ENCODE measurements at places on chromosomes 7 and 10.
A peak's percentile ranks its signal among the peaks of the same experiment; 100 is the strongest.

DNA sequence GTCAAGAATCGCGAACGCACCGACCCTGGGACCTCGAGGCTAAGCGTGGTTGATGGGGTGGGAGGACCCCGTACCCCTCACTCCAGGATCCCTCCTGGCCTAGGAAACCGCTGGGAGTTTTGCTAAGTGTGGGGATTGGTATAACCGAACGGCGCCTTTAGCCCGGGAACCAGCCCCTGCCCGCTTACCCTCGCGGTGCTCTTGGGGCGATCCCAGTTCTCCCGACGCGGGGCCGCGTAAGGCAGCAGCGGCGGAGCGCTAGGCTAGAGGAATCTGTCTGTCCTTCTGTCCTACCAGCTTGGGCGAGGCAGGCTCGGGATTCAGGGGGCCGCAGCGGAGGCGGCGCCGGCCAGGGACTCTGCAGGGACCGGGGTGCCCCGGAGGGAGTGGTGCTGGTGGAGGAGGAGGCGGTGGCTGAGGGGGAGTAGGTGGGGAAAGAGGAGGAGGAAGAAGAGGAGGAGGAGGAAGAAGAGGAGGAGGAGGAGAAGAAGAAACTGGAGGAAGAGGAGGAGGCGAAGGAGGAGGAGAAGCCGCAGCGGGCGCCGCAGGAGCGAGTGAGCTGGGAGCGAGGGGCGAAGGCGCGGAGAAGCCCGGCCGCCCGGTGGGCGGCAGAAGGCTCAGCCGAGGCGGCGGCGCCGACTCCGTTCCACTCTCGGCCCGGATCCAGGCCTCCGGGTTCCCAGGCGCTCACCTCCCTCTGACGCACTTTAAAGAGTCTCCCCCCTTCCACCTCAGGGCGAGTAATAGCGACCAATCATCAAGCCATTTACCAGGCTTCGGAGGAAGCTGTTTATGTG lies 439 bp upstream of the EMX2 start:
- DNase-seq: no peak

DNA sequence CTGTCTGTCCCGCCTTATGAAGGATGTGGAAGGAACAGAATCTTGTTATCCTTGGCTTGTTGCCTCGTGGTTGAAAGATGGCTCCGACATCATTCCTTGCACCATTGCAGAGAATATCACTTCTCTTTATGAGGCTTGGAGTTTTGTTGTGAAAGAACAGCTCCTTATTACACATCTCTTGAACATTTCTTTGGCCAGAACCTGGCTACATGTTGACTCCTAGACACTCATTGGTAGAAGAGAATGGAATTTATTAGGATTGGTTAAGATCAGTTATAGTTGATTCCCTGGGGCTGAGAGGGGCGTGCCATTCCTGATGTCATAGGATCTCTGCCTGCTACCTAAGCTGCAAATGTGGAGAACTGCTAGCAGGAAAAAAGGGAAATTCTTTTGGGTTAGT lies 180.5 kb upstream of the CTBP2 start:
- DNase-seq: no peak

GRCh38 chr10:99506416-99506815 lies 26.3 kb upstream of the NKX2-3 start:
- no peak for DNase-seq

DNA sequence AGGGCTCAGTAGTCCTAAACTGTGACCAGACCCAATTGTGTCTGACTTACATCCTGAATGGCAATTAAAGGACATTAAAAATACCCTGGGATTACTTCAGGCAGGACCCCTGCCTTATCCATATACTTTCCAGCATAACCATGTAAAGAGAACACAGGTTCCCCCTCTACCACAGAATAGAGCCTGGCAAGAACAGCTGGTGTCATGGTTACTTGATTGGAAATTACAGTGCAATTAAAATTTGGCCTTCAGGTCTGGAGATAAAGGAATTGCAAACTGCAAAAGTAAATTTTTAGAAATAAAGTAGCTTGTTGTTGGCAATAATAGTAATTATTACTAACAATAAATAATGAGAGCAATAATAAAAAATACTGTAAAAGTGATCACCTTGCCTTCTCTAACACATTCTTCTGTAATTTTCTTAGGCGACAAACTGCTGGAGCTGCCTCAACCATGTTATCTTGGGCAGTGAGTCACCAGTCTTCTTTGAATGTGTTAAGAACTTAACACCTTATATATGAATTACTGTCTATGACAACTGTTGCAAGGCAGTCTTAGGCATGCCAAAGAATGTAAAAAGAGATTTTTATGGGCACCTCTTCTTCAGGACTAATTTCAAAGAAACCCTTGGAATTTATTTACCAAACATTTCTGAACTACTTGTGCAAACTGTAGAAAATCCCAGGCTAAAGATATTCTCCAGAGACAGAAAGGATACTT lies 53.7 kb downstream of the HIBADH start:
- DNase-seq: no peak

DNA sequence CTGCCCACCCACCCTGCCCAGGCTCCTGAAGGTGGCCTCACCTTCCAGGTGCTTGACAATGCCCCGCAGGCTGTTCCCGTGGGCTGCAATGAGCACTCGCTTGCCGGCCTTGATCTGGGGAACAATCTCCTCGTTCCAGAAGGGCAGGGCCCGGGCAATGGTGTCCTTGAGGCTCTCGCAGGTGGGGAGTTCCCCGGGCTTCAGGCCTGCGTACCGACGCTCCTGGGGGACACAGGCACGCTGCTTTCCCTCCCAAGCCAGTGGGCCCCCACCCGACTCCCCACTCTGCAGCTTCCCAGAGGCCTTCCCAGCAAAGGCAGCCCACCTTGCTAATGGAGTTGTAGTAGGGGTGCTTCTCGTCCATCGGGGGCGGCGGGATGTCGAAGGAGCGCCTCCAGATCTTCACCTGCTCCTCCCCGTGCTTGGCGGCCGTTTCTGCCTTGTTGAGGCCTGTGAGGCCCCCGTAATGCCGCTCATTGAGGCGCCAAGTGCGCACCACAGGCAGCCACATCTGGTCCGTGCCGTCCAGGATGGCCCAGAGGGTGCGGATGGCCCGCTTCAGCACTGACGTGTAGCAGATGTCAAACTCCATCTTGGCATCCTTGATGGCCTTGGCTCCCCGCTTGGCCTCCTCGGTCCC lies 456 bp downstream of the PGAM2 start:
- no peak for DNase-seq

GRCh38 chr7:18693406-18693805 lies 197.9 kb downstream of the HDAC9 start:
- DNase-seq: no peak

DNA sequence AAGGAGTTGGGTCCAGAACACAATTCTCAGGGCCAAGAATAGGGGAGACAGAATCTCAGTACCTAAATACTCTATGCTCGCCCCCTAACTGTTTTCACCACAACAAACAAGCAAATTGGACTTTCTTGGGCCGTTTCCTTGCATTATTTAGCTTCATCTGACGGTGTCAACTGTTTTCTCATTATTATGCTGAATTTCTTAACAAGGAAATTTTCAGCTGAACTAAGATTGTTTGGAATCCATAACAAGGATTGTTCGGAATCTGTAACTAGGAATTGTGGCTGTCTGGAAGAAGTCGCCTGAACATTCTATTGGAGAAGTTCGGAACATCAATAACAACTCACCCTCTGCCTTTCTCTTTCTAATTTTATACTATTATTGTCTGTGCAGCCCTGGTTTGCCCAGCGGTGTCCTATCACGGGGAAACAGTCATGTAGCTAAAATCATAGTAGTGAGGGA lies 15.5 kb upstream of the DLX6 start:
- DNase-seq: no peak

DNA sequence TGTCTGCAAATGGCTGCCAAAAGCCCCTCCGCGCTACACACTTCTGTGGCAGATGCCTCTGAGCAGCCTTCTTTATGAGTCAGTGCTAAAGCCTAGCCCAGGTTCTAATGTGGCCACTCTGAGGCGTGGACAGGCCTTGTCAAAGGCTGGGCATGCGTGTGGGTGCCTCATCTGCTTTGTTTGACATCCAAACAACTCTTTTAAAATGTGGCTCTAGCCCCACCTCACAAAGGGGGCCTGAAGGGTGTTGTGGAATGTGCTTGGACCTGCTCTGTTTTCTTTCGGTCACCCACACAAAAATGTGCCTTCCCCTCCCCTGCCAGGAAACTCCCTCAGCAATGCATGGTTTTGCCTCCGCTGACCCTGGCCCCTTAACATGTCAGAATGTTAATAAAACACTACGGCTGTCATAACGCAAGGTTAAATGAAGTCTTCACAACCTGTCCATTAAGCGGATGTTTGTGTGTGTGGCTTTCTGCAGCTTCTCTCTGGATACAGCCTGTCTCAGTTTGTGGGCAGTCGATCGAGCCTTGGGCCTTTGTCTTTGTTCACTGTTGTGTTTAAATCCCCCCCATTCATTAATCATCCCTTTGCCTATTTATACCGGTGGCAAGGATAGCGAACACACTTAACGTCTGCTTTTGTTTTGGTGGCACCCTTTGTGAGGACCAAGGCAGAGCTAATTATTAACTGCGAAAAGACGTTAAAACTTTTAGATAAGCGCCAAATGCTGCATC lies 718.9 kb downstream of the LRMDA start:
- no peak for DNase-seq

DNA sequence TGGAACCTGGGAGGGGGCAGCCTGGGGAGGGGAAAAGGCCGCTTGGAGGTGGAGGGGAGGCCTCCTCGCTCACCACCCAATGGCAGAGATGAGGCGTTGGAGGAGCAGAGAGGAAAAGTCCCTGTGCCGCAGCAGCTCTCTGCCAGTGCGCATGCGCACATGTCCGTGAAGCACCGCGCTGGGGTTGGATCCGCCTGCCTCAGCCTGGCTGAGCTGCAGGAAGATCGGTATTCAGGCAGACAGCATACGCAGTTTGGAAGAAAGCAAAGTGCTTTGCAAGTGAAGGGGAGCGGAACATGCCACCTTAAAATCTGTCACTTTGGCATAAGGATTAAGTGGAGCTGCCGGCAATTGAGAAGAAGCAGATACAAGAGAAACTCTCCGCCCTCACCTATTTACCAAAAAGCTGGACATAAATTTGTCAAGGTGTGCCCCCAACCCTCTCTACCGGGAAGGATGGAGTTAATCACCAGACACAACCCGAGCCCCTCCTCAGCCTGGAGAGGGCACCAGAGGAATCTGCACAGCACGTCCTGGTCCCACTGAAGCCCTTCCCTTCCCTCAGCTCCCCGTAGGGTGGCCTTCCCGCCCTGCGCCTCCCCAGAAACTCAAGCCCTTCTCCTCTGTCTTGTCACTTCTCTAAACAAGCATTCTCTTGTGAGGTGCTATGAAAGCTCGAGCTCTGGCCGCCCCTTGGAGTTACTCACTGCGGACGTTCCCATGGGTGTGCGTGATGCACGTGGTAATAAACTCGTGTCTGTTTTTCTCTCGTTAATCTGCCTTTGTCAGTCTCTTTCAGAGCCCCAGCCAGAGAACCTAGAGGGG lies 32.2 kb upstream of the TMEM72 start:
- peak; percentile 60 for DNase-seq

DNA sequence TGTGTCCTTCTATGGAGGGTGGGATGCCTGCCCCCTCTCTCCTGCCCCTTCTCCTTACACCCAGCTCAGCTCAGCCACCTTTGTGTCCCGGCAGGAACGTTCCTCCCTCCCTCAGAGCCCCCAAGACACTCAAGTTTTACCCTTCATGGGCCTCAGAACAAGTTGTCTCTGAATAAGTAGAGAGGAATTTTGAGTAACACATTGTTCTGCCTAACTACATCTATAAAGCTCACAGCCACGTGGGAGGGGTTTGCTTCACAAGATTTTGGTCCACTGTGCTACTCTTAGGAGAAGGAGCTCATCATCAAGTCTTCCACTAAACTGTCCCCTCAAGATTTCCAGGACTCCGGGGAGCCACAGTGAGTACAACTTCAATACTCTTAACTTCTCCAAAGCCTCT lies 51.6 kb upstream of the ZNF32 start:
- no peak for DNase-seq

DNA sequence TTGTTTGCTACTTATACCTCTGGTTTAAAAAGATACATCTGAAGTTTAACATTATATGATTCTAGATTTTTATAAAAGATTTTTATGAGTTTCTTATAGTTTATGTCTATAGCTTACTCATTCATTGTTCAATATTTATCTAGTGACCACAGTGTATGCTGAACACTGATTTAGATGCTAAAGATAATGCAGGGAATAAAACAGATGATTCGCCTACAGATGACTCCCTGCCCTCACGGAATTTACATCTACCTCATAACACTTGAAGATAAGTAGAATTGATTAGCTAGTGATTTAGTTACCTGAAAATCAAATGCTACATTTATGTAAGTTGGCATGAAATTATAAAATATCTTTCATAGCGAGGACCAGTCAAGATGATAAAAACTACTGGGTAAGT lies 105.8 kb downstream of the HIPK2 start:
- DNase-seq: no peak

- DNase-seq: no peak
Observed at GRCh38 chr7:10192074-10192473, 781.6 kb upstream of the PHF14 start.

DNA sequence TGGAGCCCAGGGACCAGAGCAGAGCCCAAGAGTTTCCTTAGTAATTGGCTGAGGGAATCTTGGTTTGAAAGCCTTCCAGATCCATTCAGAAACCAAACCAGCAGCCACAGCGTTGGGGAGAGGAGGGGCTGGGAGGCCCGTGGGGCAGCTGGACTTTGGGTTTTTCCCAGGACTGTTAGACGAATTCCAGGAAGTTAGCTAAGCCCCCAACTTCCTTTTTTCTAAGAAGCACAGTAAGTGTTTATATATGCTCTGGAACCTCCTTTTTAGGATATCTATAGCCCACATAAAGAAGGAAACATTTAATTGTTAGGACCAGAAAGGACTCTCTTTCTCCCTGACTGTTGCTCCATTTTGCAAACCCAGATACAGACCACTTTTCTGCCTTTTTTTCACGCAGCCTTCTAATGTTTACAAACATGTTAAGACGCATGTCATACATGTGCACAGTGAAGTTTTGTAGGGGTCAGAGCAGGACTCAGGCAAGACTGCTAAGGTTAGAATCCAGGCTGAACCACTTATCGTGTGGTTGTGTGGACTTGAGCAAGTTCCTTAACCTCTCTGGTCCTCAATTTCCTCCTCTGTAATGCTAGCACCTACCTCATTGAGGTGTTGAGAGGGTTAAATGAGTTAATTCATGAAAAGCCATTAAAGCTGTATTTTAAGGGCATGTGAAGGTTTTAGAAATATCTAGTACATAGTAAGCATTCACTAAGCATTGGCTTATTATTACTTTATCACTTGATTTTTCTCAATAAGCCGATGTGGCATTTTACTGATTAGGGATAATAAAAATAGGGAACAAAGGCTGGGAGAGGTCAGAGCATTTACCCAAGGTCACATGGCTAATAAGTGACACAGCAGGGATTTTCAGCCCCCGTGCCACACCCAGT lies 42.4 kb downstream of the TBATA start:
- DNase-seq: no peak

Data from D721Med (cell line).